ENCODE measurements at places on chromosomes 4 and X. TPM values are rescaled to one million over a fixed set of nuclear protein-coding genes. Genes with fewer than 3 reads are reported as not detected.

- peaks cover 8% of the 10 kb centered on the region for H3K27me3 ChIP-seq
- H3K27ac ChIP-seq = no peak overlapping the region
- peak overlapping the region; percentile 90 for H3K4me3 ChIP-seq
These were observed 3.9 kb downstream of the KIT start for GRCh38 chr4:54661686-54662085.

DNA sequence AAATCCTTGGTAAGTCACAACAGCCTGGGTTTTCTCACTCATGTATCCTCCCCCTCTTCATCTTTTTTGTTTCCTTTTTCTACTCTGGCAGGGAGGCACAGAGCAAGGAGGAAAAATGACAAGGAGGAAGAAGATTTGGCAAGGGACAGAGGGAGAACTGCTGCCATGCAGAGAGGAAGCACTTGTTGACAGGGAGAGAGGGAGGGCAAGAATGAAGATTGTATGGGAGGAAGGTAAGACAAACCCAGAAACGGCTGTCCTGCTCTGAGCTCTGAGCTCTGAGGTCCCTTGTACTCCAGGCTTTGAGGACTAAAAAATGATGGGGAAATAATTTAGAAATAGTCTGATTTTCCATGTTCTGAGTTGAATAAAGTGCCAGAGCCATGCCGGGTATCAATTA is 123.9 kb downstream of the DCHS2 start:
- H3K27me3 ChIP-seq = no peaks in the 10 kb centered on the region
- H3K4me1 ChIP-seq = no peaks in the 10 kb centered on the region
- H3K4me3 ChIP-seq = no peak overlapping the region
- H3K36me3 ChIP-seq = no peaks in the 10 kb centered on the region
- no peak overlapping the region for H3K27ac ChIP-seq

DNA sequence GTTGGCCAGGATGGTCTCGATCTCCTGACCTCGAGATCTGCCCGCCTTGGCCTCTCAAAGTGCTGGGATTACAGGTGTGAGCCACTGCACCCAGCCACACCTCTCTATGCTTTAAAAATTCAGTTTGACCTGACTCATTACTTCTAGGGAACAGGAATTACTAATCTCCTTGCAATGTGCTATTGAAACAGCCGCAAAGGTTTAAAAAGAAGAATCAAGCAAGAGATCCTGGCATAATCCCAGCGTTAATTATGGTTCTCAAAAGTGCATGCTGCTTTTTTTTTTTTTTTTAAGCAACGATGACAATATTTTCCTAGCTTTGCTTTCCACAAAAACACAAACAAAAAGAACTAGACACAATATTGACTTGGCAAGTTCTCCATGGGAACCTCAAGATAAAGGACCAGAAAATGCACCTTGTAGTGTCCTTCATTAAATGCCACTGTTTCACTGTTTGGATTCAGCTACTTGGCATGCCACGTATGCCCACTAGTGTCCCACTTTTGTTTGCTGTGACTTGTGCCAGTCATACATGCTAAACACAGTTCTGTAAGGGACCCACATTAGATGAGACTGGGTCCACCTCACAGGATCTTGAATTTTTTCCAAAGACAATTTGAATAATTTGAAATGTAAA is 112.6 kb upstream of the PPARGC1A start:
- no peak overlapping the region for H3K27ac ChIP-seq
- peaks cover 19% of the 10 kb centered on the region for H3K4me1 ChIP-seq
- H3K4me3 ChIP-seq = no peak overlapping the region
- peaks cover 7% of the 10 kb centered on the region for H3K27me3 ChIP-seq

DNA sequence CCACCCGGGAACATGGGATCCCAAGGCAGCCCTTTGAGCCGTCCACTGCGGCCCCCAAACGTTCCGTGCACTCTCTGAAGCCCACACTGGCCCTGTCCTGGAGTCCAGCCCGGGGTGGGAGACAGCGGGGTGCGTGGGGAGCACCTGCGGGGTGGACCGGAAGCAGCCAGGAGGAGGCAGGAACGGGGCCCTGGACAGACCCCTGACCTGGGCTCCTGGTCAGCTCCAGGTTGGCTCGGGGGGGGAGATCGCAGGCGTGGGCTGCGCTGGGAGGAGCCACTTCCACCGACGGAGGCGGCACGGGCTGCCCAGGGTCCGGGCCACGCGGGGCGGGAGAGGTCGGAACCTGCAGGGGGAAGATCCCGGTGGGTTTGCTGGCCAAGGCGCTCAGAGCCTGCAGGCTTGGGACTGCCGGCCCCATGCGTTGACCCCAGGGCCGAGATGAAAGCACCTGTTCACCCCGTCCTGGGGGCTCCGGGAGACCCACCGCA is 5.7 kb upstream of the PLCXD1 start:
- peak; percentile 79 for DNase-seq
- no peaks in the 10 kb centered on the region for H3K27me3 ChIP-seq
- peak overlapping the region; percentile 84 for H3K4me3 ChIP-seq
- H3K4me1 ChIP-seq = peaks cover 4% of the 10 kb centered on the region
- no peak overlapping the region for H3K27ac ChIP-seq

DNA sequence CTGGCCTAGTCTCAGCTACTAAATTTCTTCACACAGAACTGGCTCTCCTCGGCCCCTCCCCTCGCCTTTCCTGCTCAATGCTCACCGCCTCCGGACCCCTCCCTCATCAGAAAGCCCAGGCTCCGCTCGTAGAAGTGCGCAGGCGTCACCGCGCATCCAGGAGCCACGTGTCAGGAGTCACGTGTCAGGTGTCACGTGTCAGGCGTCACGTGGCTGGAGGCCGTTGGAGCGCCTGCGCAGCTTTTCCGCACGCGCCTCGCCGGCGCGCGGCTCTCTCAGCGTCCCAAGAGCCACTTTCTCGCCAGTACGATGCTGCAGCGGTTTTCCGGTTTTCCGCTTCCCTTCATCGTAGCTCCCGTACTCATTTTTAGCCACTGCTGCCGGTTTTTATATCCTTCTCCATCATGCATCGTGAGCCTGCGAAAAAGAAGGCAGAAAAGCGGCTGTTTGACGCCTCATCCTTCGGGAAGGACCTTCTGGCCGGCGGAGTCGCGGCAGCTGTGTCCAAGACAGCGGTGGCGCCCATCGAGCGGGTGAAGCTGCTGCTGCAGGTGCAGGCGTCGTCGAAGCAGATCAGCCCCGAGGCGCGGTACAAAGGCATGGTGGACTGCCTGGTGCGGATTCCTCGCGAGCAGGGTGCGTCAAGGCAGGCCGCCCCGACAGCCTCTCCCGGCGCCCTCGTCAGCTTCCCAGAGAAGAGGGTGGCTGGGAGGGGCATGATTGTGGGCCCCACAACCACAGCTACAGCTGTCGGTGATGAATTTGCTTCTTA is at the start of gene SLC25A31:
TSS of gene SLC25A31 (plus strand) at position 259 of the 772 bp plus-strand sequence. CDS start at position 405, 146 bp downstream.
- H3K4me1 ChIP-seq = no peaks in the 10 kb centered on the region
- no peak within 1 kb of the TSS for H3K27ac ChIP-seq
- DNase-seq = peak; percentile 49
- H3K27me3 ChIP-seq = no peaks in the 10 kb centered on the region
- no peaks in the 10 kb centered on the region for H3K36me3 ChIP-seq

DNA sequence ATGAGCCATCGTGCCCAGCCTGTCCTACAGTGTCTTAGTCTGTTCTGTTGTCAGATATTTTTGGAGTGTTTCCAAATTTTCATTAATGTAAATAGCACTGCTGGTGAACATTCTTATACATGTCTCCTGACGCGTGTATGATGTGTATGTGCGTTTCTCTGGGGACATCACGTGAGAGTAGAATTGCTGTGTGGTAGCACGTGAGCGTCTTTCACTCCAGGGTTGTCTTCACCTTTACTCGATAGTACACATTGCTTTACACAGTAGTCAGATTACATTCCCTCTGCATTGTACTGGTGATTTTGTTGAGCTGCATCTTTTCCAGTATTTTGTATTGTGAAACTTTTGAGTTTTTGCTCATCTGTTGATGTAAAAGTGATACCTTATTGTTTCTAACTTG is 60.0 kb downstream of the ARHGAP10 start:
- H3K27ac ChIP-seq = no peak overlapping the region
- peaks cover 1% of the 10 kb centered on the region for H3K4me1 ChIP-seq
- no peak overlapping the region for H3K4me3 ChIP-seq
- H3K27me3 ChIP-seq = no peaks in the 10 kb centered on the region
- no peaks in the 10 kb centered on the region for H3K36me3 ChIP-seq
- no peak for DNase-seq

Gene FRMPD3
- total RNA-seq = 0.20 TPM

DNA sequence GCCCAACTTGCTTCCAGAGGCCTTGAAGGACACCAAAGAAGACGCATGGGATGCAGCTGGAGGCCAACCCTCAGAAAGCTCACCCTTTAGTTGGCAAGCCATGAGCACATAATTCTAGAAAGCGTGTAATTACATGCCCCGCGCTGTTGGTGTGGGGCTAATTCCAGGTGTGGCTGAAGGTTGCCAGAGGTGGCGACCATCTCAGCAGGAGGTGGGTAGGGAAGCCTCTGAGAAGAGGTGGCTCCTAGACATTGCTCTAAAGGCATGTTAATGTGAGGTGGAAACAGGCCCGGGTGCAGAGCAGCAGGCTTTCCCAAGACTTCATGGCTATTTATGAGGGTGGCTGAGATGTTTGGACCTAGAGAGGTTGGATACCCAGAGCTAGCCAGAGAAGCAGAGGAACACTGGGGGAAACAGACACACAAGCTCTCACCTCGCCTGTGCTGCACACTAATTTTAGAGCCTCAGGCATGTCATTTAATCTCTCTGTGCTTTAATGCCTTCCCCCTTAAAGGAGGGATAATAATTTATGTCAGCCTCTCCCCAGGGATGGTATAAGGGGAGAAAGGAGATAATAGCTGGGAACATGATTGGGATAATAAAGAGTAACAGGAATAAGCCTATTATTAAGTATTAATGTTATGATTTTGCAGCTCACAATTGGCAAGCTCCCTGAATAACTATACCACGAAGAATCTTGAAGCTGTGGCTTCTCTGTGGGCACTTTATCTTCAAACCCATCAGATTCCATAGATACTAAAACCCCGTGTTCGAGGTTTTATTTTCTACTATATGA is 60.0 kb upstream of the HELT start:
- DNase-seq = no peak
- H3K4me3 ChIP-seq = no peak overlapping the region

GRCh38 chr4:61277785-61278760 is 77.9 kb downstream of the ADGRL3 start:
- DNase-seq = no peak
- H3K4me1 ChIP-seq = no peaks in the 10 kb centered on the region
- no peaks in the 10 kb centered on the region for H3K27me3 ChIP-seq
- no peak overlapping the region for H3K4me3 ChIP-seq
- no peak overlapping the region for H3K27ac ChIP-seq
- no peaks in the 10 kb centered on the region for H3K36me3 ChIP-seq

DNA sequence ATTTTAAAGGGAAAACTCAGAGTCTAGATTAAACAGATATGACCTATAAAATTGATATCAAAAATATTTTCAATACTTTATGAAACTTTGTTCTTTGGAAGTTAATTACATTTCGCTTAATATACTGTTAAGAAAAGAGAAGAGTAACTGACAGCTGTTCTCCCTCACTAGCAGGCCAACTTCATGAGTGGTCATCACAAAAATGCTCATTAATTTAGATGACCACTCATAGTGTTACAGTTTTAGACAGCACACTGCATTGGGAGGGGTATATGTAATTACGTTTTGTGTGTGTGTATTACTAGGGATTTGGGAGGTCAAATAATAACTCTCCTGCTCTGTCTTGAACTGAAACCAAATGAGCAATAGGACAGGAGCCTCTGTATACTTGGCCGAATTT is 80.2 kb upstream of the EDNRA start:
- H3K4me1 ChIP-seq = no peaks in the 10 kb centered on the region
- no peak overlapping the region for H3K27ac ChIP-seq
- H3K27me3 ChIP-seq = no peaks in the 10 kb centered on the region
- H3K36me3 ChIP-seq = no peaks in the 10 kb centered on the region
- no peak overlapping the region for H3K4me3 ChIP-seq

DNA sequence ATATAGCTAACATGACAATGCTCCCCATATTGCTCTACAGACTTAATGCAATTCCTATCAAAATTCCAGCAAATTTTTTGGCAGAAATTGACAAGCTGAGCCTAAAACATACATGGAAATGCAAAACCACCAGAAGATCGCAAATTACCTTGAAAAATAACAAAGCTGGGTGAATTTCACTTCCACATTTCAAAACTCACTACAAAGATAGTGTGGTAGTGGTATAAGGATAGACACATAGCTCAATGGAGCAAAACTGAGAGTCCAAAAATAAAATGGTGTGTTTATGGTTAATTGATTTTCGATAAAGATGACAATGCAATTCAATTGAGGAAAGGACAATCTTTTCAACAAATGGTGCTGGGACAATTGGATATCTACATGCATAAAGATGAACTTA is 65.8 kb downstream of the SLC9A7 start:
- H3K27ac ChIP-seq = no peak overlapping the region
- no peaks in the 10 kb centered on the region for H3K27me3 ChIP-seq
- H3K36me3 ChIP-seq = no peaks in the 10 kb centered on the region
- no peak overlapping the region for H3K4me3 ChIP-seq
- H3K4me1 ChIP-seq = no peaks in the 10 kb centered on the region

Gene SSX4
- 1.6 TPM for total RNA-seq

GRCh38 chr4:145623831-145624230 is 4.6 kb downstream of the MMAA start:
- DNase-seq = no peak
- no peaks in the 10 kb centered on the region for H3K27me3 ChIP-seq
- H3K4me3 ChIP-seq = peak overlapping the region; percentile 34

GRCh38 chr4:46649390-46649789 is 259.5 kb upstream of the GABRA2 start:
- no peaks in the 10 kb centered on the region for H3K36me3 ChIP-seq
- no peak overlapping the region for H3K27ac ChIP-seq
- H3K4me3 ChIP-seq = no peak overlapping the region
- DNase-seq = no peak

DNA sequence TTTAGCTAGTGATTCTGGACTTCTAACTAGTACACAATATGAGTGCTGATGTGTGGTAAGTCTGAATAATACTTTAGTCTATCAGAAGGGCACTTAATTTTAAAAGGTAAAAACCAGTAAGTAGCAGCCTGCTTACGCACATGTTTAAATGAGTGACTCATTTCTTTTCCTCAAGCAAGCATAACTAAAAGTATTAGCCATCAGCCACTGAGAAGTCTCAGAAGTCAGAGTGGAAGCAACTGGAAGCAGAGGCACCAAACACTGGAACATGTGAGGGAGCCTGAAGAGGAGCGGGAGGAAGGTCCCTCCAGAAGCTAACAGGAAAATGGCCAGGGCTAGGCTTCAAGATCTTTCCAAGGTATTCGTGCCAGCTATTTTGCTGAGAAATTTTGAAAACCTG is 257.7 kb downstream of the RAPGEF2 start:
- no peak for DNase-seq
- H3K4me1 ChIP-seq = no peaks in the 10 kb centered on the region
- H3K27me3 ChIP-seq = no peaks in the 10 kb centered on the region
- H3K4me3 ChIP-seq = no peak overlapping the region

DNA sequence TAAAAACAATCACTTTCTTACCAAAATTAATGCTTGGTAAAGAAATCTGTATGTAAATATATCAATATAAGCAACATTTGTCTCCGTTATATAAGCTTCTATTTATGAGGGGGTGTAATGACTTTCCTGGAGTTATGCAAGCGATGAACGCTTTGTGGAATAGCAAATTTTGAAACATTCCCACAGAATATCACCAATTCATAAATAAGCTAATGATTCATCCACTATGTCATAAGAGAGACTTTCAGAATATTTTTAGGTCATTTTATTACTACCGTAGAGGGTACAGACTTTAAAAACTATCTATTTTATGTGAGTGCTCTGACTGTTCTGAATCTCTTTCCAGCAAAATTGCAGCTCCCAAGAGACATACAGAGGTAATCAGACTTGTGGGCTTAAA is 179.5 kb upstream of the FTHL17 start:
- no peak for DNase-seq
- H3K27ac ChIP-seq = no peak overlapping the region
- H3K36me3 ChIP-seq = no peaks in the 10 kb centered on the region
- no peaks in the 10 kb centered on the region for H3K27me3 ChIP-seq
- no peak overlapping the region for H3K4me3 ChIP-seq
- H3K4me1 ChIP-seq = no peaks in the 10 kb centered on the region

All from endodermal cell (in vitro differentiated cells).